ENCODE measurements at places on chromosomes 6 and 20.

DNA sequence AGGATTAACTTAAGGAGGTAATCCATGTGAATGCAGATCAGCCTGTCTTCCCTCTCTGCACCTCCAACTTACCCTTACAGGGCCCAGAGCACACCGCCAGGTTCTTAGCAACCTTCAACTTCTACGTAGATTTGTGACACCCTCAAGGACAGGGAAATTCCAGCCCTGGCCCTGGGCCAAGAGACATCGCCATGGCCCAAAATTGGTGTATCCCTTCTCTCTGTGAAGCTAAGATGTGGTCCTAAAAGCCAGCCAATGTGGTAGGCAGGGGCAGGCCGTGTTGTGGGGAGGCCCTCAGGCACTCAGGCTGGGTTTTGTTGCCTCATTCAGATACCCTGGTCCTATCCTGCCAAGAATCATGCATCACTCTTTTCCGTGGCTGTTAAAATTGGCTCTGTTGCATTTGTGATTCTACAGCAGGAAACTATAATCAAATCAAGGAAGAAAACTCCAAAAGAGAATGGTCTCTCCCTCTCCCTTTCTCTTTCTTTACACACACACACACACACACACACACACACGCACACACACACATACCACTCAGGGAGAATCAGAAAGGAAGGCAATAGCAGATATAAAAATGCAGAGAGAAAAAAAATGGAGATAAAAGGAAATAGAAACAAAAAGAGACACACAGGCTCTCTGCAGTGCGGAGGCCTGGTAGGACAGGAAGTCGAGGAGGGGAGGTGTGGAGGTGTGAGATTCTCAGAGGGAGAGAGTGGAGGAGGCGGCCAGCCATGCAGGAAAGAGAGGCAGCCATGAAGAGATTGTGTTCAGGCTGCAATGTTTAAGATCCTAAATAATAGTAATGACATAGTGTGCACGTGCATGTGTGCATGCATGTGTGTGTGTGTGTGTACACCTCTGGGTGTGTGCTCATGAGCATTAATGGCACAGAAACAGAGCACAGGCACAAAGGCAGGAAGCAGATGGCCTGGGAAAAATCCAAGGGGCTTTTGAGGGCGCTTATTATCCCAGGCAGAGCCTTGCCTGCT, 201.8 kb upstream of the LRFN2 start:
- peak; percentile 9 for DNase-seq

DNA sequence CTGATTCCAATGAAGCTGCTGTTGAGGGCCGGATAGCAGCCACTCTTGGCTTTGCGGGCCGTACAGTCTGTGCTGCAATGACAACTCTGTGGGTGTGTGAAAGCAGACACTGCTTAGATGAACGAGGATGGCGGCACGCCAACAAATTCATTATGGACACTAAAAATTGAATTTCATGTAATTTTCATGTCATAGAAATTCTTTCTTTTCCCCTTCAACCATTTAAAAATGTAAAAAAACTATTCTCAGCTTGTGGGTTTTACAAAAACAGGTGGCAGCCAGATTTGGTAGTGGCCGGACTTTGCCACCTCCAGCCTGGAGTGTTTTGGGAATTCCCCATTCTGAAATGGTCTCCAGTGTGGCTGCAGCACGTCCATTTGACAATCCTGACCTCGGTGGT, 26.0 kb downstream of the MAS1 start:
- DNase-seq, result no peak

- no peak for DNase-seq
Observed at GRCh38 chr6:92521553-92521952, 897.8 kb downstream of the EPHA7 start.

- DNase-seq, result no peak
Observed at GRCh38 chr20:2599288-2600006, 53.0 kb upstream of the NOP56 start.

DNA sequence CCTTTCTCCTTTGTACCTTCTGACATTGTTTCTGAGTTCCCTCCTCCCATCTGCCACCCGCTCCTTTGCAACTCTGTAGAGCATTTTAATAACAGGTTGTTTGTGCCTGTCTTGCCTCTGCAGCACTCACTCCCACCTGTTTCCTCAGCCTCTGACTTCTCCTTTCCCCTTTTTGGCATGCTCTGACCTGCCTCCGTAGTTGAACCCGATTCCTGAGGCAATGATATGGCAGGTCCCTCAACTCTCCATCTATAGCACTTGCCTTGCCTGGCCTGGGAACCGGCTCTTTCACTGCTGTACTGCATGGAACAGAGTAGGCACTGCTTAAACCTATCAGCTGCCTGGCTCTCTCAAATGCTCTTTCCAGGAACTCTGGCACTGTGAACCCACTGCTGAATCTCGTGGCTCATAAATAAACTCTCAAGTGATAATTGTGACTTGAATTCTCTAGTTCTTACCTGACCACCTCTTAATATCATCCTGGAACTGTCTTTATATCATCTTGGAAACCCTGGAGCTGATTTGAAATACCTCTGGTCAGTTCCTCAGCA, 50.3 kb downstream of the UTRN start:
- DNase-seq, result no peak

DNA sequence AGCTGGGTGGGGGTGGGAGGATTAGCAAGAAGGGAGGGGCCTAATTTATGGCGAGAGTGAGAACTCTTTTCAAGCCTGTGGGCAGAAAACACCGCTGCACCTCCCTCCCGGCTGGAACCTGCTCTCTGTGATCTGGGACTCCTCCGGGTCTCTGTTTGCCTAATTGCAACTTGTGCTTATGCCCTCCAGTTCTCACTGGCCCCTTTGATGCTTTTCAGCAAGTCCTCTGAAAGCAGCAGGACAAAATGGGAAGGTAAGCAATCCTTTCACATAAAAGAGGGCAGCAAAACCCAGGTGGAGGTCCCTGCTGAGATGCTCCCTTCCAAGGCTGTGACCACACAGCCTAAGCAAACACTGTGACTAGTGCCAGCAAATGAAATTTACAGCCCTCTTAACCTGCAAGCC, 523.0 kb upstream of the FLRT3 start:
- no peak for DNase-seq

GRCh38 chr6:167849846-167850459, 23.2 kb downstream of the AFDN start:
- peak; percentile 96 for DNase-seq

- DNase-seq, result no peak
Observed at GRCh38 chr6:52552278-52552643, 24.6 kb downstream of the TRAM2 start.

DNA sequence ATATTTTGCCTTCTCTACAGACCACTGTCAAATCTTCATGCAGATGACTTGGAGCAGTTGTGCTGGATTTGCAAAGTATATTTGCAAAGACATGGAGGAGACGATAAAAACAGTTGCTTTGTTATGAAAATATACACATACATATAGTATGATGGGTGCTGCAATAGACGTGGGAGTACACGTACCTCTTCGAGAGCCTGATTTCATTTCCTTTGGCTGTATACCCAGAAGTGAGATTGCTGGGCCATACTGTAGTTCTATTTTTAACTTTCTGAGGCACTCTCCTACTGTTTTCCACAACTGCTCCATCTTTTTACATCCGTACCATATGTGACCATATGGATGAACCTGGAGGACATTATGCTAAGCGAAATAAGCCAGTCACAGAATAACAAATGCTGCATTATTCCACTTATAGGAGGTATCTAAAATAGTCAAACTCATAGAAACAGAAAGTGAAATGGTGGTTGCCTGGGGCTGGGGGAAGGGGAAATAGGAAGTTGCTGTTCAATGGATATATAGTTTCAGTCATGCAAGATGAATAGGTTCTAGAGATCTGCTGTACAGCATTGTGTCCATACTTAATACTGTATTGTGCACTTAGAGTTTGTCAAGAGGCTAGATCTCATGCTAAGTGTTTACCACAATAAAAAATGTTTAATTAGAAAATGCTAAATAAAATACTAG, 223.8 kb downstream of the HAO1 start:
- DNase-seq, result peak; percentile 16

GRCh38 chr6:36739947-36740817, 42.6 kb downstream of the RAB44 start:
- no peak for DNase-seq

- peak; percentile 57 for DNase-seq
Observed at GRCh38 chr20:63626424-63627128, at the start of gene GMEB2. TSS of gene GMEB2 (minus strand) at chr20:63627101. CDS start at chr20:63619397, 7,704 bp downstream.

Data from NCI-H226 (cell line).